ENCODE measurements at places on chromosomes 1 and 21. TPM values are rescaled to one million over a fixed set of nuclear protein-coding genes. Genes with fewer than 3 reads are reported as not detected.

DNA sequence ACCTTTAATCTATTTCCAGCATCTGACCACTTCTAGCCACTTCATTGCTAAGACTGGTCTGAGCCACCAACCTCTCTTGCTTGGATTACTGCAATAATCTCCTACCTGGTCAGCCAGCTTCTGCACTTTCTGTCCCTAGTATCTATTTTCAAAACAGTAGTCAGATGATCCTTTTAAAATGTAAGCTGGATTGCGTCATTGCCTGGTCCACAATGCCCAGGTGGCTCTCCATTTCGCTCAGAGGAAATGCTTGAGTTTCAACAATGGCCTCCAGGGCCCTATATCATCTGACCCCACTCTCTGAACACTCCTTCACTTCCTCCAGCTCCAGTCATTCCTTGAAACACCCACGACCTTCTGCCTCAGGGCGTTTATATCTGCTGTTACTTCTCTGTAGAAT lies 2.3 kb downstream of the FYB2 start:
- DNase-seq = no peak

The ELAVL4 gene
- total RNA-seq = not detected

The NBPF4 gene
- total RNA-seq = 0.97 TPM

DNA sequence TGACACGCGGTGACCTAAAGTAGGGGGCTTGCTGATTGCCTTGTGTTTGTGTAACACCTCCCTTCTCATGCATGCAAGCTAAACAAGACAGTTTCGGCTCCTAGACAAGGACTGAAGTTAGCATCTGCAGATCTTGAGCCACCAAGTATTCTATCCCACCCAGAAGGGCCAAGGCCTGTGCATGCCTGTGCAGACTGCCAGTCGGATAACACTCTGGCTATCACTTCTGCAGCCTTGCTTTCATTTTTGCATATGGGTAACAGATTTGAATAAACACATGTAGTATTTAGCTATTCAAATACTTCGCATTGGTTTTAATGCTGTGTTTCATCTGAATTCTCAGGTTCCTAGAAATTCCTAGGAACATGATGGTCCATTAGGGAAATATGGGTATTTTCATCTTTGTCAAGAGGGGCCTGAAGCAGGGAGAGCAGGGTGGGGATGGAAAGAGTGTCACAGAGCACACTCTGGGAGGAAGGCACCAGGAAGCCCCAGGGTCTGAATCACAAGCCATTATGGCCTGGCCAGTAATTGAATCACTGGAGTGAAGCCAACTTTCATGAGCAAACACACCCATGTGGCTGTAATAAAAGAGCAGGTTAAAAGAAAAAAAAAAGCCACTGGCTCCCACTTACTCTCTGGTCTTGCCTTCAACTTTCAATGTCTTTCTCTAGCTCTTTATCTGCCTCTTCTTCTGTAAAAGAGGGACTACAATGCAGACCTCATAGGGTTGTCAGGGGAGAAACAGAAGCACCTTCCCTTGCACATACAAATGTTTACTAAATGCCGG lies 28.3 kb downstream of the GADD45A start:
- no peak for DNase-seq

- no peak for DNase-seq
Measured at GRCh38 chr1:76581712-76582111, 285.6 kb upstream of the ST6GALNAC5 start.

DNA sequence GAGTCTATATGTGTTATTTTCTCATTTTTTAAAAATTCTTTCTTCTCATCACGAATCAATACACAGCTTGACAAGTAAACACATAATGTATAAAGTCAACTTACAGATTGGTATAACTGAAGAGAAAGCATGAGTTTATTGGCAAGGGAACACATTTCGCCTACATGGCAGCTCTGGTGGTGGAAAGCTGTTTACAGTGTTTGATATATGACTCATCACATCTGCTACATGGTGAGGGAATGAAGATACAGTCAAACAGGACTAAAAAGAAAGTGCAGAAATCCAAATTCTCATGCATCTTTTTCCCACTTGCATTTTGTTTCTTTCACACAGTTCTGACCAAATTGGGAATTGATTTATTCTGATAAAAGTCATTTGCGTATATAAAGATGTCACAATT lies 122.2 kb upstream of the ADGRL4 start:
- no peak for DNase-seq

DNA sequence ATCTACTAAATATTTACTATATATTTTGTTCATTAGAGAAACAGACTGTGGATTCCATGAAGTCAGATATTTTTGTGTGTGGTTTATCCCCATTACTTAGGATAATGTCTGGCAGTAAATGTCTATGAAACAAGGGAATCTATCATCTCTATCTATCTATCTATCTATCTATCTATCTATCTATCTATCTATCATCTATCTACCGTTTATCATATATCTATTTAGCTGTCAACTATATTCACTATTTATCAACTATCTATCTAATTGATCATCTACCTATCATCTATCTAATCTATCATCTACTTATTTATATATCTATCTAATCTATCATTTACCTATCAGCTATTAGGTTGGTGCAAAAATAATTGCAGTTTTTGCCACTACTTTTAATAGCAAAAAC lies 255.7 kb downstream of the GRIK1 start:
- DNase-seq = no peak

DNA sequence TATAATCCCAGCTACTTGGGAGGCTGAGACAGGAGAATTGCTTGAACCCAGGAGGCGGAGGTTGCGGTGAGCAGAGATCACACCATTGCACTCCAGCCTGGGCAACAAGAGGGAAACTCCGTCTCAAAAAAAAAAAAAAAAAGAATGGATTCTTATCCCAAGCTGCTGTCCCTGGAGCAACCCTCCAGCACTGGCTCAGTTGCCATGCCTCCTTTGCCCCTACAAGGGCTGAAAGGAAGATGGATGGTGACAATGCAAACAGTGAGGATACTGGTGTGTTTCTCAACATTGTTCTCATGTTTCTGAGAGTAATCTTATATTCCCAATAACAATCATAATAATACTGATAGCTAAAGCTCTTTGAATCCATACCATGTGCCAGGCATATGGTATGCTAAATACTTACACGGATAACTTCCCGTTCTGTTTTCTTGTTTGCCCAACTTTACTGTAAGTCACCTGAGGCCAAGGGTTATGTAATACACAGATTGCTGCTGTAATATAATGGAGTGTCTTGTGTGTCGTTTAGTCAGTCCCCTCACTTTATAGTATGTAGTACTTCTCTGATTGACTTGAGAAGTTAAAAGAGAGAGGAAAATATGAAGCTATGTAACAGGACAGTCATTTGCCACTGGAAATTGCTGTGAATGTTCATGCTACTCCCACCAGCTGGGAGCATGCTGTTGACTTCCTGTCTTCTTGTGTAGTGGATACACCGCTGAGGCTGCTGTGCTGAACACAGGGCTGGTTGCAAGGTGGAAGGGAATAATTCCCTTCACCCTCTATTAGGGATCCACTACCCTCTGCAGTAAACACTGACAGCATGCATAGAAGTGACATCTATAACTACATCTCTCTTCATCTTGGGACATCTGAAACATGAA lies 153.6 kb downstream of the CNIH3 start:
- DNase-seq = no peak

DNA sequence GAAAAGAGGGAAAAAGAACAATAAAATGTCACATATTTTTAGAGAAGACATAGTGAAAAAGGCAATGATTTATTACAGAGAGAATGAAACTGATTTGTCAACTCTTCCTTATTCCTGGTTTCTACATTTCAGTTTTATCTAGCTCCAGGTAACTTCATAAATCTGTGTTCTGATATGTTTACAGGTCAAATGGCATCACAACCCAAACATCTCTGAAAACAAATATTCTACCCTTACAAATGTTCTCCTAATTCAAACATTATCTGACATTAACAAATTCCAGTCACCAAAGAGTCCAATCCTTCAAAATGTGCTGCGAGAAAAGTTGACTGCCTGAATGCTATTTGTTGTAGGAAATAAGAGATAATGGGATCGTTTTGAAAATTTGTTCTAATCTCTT lies 20.2 kb downstream of the EXTL2 start:
- DNase-seq = no peak

The NBPF3 gene
- 4.3 TPM for total RNA-seq

The BARHL2 gene
- total RNA-seq = not detected

- no peak for DNase-seq
Measured at GRCh38 chr1:40386359-40386723, 12.8 kb downstream of the SMAP2 start.
